ENCODE measurements at places on chromosomes 4 and X. TPM values are rescaled to one million over a fixed set of nuclear protein-coding genes. Genes with fewer than 3 reads are reported as not detected.

Gene DMRTC1B
- not detected for total RNA-seq

- H3K4me3 ChIP-seq = peak overlapping the region; percentile 38
- peak; percentile 89 for DNase-seq
- H3K4me1 ChIP-seq = peaks cover 44% of the 10 kb centered on the region
Observed at GRCh38 chr4:121668368-121669162, 28.2 kb downstream of the ANXA5 start.

Gene S100G
- not detected for total RNA-seq

GRCh38 chrX:155876704-155877103, 4.4 kb upstream of the VAMP7 start:
- H3K36me3 ChIP-seq = no peaks in the 10 kb centered on the region
- H3K4me3 ChIP-seq = no peak overlapping the region
- DNase-seq = no peak
- H3K27me3 ChIP-seq = peaks cover 2% of the 10 kb centered on the region
- no peak overlapping the region for H3K27ac ChIP-seq
- H3K4me1 ChIP-seq = peaks cover under 1% of the 10 kb centered on the region

DNA sequence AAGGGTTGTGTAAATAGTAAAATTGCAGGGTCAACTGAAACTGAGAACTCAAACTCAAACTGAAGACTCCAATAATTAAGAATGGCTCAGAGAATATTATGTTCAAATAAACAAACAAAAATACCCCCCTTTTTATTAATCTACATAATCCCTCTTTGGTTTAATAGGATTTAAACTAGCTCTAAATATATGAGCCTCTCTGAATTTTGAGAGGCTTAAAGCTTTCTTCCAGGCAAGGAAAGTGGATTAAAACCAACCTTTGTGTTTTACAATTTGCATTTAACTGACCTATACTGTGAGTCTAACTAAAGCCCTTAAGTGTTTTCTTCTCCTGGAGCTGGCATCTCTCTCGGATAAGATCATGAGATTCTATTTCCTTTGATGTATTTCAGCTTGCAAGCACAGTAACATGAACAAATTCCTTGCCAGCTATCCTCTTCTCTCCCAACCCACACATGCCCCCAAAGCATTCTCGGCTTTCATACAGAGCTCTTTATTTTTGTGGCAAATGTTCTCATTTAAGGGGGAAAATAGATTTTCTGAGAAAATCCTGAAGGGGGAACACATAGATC, 1310.8 kb upstream of the AGA start:
- H3K27ac ChIP-seq = no peak overlapping the region
- H3K36me3 ChIP-seq = no peaks in the 10 kb centered on the region
- H3K4me3 ChIP-seq = no peak overlapping the region
- DNase-seq = no peak
- no peaks in the 10 kb centered on the region for H3K27me3 ChIP-seq

- H3K27me3 ChIP-seq = no peaks in the 10 kb centered on the region
- H3K4me3 ChIP-seq = no peak overlapping the region
- no peaks in the 10 kb centered on the region for H3K36me3 ChIP-seq
- no peak overlapping the region for H3K27ac ChIP-seq
- H3K4me1 ChIP-seq = no peaks in the 10 kb centered on the region
- DNase-seq = no peak
Observed at GRCh38 chrX:97597954-97598353, 714.2 kb downstream of the RPA4 start.

- no peaks in the 10 kb centered on the region for H3K4me1 ChIP-seq
- no peaks in the 10 kb centered on the region for H3K27me3 ChIP-seq
- no peak for DNase-seq
- no peak overlapping the region for H3K4me3 ChIP-seq
- no peak overlapping the region for H3K27ac ChIP-seq
- no peaks in the 10 kb centered on the region for H3K36me3 ChIP-seq
Observed at GRCh38 chr4:72205298-72205697, 173.5 kb downstream of the NPFFR2 start.

Gene GLRA3
- total RNA-seq = not detected

Gene DUX4
- total RNA-seq = not detected

Gene MAP7D2
- total RNA-seq = under 0.01 TPM

Data from osteoblast (primary cell).